ENCODE measurements at places on chromosomes 3 and 15.

GRCh38 chr15:75314552-75315290 is 21.1 kb upstream of the COMMD4 start:
- DNase-seq = no peak

GRCh38 chr3:109731639-109732473 is 394.5 kb upstream of the DPPA4 start:
- DNase-seq = peak; percentile 9

DNA sequence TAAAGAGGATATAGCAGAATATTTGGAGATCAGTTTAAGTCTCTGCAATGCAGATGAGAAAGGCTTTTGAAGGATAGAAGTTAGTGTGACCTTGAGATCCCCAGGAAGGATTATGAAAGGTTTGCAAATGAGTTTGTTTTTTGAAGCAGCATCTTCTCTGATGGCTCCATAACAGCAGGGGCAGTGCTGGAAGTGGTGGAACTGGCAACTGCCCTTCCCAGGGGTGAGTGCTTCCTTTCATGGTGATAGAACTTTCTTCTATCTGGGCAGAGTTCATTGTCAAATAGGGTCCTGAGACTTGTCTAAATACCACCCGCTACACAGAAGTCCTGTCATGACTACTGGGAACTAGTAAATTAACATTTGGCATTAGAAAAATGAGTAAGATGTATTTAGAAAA is 314.2 kb upstream of the MCTP2 start:
- no peak for DNase-seq

DNA sequence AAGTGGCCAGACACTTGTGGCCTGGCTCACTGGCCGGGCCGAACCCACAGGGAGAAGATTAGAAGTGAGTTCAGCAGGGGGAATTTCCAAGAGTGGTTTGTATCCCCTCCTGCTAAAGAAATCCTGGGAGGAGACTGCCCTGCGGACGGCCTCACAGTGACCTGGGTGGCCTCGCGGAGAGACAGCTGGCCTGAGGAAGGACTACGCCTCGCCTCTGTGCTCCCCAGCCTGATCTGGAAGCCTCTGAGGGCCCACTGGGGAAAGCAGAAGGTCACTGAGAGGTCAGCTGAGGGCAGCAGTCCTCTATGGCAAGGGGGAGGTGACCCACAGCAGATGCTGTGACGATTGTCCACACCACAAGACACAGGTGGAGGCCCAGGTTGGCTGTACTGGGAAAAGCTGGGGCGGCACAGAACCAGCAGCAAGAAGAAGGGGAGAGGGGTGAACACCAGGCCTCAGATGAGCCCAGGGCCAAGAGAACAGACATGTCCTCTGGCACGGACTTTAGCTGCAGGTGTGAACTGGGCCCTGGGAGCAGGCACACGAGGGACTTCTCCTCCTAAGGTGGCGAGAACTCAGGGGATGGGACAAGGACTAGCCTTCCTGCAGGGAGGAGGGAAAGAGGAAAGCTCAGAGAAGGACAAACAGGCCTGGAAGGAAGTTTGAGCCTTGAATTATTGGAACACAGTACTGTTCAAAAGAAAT is 37.2 kb upstream of the DLG1 start:
- no peak for DNase-seq

- no peak for DNase-seq
Observed at GRCh38 chr3:181689546-181689945, 22.2 kb upstream of the SOX2 start.

GRCh38 chr3:9703240-9703639 is 393 bp upstream of the CPNE9 start:
- DNase-seq = no peak

All from GM13976 (cell line).